ENCODE measurements at places on chromosomes 5 and 9.

GRCh38 chr9:120362446-120362845 lies 217.5 kb downstream of the CDK5RAP2 start:
- no peak for DNase-seq

DNA sequence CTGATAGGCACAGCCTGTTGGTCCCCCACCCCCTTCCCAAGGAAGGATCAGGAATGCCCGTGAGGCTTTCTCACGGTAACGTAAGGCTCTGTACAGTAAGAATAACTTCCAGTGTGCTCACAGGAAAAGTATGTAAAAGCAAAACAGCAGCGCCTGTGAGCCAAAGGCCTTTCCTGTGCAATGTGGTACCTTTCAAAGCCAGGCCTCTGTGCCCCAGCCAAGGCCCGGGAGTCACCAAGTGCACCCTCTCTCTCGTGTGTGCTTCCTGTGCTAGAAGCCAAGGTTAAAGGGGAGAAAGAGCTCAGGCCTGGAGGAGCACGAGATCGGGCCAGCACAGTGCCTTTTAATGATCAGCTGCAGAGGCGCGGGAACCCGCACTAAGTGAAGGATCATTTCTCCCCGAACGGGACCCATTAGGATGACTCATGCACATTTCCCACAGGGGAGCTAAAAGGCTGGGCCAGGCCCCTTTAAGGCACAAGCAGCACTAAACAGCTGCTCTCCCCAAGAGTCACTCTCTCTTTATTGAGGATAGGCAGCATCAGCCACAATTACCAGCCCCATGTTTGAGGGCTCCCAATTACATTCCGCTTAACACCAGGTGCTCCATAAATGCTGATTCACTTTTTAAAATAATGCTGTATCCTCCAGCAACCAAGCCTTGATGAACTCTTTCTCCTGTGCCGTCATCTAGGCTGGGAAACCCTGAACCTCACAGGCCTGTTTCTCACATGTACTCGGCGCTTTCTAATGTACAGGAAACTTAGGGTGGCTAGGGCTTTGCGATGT lies 42.8 kb downstream of the SHB start:
- DNase-seq, result no peak

DNA sequence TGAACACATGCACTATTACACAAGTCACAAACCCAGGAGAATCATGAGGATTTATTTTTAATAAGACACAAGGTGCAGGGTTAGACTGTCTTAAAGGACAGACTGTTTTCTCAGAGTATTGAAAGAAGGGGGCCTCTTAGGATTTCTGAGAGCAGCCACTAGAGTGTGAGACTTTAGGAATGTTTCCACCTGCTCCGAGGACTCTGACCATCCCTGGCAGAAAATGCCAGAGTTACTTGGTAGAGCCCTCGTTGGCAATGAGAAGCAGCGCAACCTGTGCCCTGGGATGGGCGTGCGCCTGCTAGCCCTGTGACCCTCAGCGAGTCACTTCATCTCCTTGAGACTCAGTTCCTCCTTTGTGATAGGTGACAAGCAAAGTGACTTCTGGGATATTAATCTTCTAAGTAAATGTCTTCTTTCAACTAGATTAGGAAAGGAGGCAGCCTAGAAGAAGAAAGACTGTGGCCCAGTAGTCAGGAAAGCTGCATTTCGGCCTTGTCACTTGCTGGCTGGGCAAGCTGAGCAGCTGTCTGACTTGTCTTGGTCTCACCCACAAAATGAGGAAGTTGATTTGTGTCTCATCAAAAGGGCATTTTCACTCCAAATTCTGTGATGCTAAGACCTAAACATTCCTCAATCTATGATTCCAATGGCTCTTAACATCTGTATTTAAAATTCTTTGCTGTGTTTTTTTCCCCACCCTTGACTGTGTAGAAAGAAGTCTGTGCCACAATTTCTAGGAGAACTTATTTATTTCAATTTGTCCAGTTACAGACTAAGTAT lies 60.5 kb downstream of the PTCD2 start:
- no peak for DNase-seq

GRCh38 chr5:82494942-82495341 lies 216.8 kb upstream of the RPS23 start:
- DNase-seq, result no peak

DNA sequence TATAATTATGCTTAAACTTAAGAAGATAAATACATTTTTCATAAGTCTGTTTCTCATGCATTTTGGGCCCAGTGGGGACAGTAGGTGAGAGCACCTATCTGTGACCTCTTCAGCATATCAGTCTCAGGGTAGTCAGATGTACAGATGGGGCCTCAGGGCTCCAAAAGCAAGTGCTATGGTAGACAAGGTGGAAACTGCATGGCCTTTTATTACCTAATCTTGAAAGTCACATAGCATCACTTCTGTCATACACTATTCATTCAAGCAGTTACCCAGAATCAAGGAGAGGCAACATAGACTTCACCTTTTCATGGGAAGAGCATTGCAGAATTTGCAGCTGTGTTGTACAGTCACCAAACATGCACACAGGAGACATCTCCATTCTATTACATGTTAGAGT lies 94.8 kb downstream of the SV2C start:
- no peak for DNase-seq

DNA sequence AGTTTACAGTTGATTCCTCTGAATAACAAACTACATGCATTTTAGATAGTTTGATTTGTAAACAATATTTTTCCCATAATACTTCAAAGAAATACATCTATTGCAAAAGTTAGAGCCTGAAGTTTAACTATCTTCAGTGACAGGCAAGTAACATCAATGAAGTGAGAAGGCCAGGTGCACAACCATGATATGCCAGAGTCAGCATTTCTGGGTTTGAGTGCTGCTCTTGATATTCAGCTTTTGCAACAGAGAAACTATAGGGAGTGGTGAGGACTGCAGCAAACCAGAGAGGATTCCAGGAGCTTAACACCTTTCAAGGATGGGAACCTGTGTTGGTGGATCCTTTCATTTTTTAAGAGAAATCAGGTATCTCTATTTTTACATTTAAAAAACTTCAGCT lies 79.4 kb upstream of the RASEF start:
- no peak for DNase-seq

DNA sequence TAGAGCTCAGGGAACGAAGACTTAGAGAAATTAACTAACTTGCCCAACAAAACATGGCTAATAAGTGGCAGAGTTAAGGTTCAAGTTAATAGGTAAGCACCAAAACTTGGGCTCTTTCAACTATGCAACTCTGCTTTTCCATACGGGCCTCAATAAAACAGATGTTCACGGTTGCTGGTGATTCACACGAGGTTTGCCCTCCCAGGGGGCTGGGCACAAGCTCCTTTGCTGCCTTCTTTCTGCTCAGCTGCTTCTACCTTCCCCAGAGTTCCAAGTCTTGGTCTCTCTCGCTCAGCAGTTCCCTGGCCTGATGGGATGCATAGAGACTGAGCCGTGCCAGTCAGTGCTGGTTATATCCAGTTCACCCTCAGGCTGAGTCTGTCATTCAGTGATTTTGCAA lies 217.9 kb downstream of the SREK1 start:
- no peak for DNase-seq
